Activated CD8-positive, alpha-beta T cell treated with anti-CD3 and anti-CD28 coated beads, Interleukin-2, amount 10 ng/mL, durations not matched to agents 7 days and 5 days (primary cell): ENCODE measurements at places on chromosomes 5 and 9.

DNA sequence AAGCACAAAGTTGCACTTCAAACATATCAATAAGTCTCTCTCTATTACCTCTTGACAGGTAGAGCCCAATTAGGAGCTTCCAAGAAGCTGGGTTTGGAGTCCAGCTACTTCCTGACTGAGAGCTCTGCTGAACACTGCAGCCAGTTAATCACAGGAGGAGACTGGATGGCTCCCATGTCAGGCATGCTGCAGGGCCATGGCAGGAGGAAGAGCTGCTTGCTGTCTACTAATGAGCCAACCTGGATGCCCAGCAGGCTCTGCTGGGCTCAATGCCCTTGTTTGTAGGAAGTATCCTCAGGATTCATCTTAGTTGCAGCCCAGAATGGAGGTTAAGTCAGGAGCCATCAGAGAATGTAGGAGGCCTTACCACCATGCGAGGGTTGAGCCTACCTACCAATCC, 91.9 kb downstream of the TMEM215 start:
- DNase-seq: no peak

- no peak for DNase-seq
Observed at GRCh38 chr5:119860463-119860862, 231.1 kb downstream of the FAM170A start.

GRCh38 chr9:127585161-127585819, 26.8 kb upstream of the STXBP1 start:
- no peak for DNase-seq

DNA sequence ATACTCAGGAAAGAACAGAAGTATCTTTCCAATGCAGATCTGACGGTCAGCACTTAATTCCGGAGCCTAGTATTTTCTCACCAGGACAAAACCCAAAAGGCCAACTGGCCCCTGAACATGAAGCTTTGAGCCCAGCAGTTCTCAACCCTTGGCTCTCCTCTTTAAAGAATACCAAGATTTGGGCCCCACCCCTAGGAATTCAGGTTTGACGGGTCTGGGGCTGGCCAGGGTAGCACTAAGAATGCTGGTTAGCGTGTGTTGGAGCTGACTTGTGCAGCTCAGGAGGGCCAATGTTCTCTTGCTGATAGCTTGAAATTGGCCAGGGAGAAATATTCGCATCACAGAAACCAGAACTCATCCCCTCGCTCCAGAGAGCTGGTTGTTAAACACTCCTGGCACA, 88.3 kb upstream of the PTCH1 start:
- DNase-seq: no peak

DNA sequence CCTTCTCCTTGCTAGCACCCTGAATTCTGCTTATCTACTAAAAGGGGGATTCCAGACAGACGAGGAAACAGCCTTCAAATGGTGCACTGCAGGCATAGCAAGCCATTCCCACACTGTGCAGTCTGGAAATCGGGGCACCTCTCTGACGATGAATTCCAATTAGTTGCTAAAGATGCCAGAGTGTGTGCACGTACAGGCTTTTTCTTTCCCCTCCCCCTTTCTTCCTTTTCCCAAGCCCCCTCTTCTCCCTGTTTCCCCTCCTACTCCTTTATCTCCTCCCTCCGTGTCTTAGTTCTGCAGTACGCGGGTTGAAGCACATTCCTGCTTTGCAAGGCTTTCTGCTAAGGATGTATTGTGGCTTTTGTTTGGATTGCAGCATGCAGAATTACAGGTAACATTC, at the start of gene GPR21:
GPR21 (plus strand) TSS at position 316 of the 400 bp plus-strand sequence. CDS start 900 bp downstream, outside the sequence.
- DNase-seq: no peak

DNA sequence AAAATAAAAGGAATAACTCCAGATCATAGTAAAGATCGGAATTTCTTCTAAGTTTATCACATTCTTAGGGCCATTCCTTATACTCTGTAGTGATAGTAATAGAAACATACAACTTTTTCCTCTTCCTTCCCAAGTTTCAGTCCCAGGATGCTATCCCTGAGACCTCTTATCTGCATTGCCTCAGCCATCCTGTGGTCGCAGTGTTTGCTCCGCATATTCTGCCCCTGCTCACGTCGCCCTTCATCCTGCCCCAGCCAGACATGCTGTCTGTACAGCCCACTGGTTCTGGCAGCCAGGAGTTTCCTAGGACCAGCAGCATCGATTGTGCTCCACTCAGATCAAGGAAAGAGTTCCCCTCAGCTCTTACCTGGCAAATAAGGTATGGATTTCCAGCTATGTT, 132.7 kb upstream of the ERCC6L2 start:
- DNase-seq: no peak

- DNase-seq: no peak
Observed at GRCh38 chr5:2904399-2904798, 152.9 kb upstream of the IRX2 start.

GRCh38 chr5:60066502-60066901, 173.0 kb upstream of the PDE4D start:
- no peak for DNase-seq

- no peak for DNase-seq
Observed at GRCh38 chr9:107639426-107639825, 149.9 kb upstream of the KLF4 start.

- DNase-seq: no peak
Observed at GRCh38 chr9:88539246-88539645, 4.3 kb downstream of the NXNL2 start.

DNA sequence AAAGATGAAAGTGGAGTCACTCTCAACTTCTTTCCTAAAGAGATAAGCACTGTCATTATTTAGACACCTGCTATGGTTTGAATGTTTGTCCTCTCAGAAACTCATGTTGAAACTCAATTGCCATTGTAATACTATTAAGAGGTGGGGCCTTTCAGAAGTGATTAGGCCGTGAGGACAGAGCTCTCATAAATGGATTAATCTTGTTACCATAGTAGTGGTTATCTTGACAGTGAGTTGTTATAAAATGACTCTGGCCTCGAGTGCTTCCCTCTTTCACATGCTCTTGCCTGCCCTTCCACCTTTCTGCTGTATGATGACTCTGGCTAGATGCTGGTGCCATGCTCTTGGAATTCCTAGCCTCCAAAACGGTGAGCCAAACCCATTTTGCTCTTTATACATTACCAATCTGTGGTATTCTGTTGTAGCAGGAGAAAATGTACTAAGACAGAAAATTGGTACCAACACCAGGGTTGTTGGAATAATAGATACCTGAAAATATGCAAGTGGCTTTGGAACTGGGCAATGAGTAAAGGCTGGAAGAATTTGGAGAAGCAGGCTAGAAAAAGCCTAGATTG, 38.0 kb downstream of the GDA start:
- DNase-seq: no peak

DNA sequence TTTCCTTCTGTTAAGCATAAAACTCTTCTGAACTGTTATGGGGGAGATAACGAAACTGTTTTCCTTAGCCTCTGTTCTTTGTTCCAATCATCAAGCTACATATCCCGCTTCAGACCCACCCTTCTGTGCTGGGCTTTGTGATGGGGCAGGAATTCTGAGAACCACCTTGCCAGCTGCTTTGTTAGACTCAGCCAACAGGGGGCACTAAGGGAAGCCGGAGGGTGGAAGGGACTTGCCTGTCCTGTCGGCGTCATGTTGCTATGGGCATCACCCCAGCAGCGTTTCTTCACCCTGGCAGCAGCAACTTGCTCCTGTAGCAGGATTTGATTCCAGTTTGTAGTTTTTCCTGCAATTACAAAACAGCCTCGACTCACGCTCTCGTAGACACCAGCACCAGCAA, 169.1 kb downstream of the CAAP1 start:
- DNase-seq: peak; percentile 25

- DNase-seq: no peak
Observed at GRCh38 chr9:110143485-110143884, 64.5 kb downstream of the C9orf152 start.

- no peak for DNase-seq
Observed at GRCh38 chr9:95880021-95880690, 4.7 kb downstream of the ERCC6L2 start.

- DNase-seq: no peak
Observed at GRCh38 chr5:180137401-180138213, 66.0 kb upstream of the RNF130 start.
